ENCODE measurements at places on chromosomes 16 and 17.

DNA sequence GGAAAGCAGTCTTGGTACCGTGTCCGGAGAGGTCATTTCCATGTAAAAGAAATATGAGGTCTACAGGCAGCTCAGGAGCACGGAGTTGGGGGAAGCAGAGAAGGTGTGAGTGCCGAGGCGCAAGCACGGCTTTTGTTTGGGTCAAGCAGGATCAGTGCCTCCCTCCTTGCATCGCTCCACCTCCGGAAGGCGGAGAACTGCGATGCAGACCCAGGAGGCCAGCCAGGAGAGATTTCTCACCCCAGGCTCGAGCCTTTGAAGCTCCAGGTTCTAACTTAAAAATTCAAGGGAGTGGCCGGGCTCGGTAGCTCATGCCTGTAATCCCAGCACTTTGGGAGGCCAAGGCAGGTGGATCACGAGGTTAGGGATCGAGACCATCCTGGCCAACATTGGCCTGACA is 25.0 kb downstream of the NAA60 start:
- no peak for DNase-seq

DNA sequence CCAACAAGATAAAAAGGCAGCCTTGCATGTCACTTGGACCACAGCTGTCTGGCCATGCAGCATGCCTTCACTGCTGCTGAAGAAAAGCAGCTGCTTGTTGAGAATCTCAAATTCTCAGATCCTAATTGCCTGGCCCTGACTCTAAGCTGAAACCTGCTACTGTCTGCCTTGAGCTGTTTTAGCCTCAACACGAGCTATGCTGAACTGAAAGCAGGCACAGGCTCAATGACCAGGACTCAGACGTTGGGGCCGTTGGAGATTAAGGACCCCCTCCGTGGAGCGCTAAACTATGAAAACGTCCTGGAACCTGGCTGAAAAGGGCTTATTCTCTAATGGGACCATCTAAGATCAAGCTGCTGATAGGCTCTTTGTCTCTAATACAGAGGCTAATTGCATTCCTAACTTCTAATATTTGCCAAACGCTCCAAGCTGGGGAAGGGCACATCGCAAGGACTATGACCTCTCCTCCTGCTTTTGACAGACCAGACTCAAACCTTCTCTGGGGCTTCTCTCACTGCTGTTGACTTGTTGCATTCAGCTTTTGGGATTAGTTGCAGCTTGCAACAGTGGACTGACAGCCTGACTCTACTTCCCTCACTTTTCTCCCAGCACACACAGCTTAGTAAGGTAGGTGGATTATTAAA is 4.6 kb upstream of the PLK1 start:
- DNase-seq = no peak

- no peak for DNase-seq
These were observed 27.2 kb downstream of the MARCHF10 start for GRCh38 chr17:62780951-62781350.

DNA sequence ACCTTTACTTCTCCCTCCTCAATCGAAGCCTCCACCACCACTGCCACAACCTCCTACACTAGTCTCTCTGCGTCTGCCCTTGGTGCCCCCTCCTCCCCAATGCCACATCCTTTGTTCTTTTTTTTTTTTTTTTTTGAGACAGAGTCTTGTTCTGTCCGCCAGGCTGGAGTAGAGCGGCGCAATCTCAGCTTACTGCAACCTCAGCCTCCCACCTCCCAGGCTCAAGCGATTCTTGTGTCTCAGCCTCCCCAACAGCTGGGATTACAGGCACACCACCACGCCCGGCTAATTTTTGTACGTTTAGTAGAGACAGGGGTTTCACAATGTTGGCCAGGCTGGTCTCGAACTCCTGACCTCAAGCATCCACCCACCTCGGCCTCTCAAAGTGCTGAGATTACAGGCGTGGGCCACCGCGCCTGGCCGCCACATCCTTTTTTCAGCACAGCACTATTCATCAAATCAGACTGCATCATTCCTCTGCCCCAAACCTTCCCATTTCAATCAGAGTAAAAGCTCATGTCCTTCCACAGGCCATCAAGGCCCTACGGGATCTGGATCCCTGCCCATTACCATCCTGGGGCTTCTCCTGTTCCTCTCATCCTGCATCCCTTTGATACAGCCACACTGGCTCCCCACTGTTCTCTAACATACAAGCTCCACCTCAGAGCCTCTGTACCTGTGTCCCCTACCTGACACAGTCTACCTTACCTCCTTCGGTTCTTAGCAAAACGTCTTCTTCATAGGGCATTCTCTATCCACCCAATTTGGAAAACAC is 2.0 kb downstream of the KLHL11 start:
- no peak for DNase-seq

All from GM12891 (cell line).